ENCODE measurements at places on chromosomes 4 and X. TPM values are rescaled to one million over a fixed set of nuclear protein-coding genes. Genes with fewer than 3 reads are reported as not detected.
A peak's percentile ranks its signal among the peaks of the same experiment; 100 is the strongest.

FAM47E gene
- total RNA-seq: not detected

GLRA2 gene
- not detected for total RNA-seq

EDA2R gene
- total RNA-seq: 0.18 TPM

ABCE1 gene
- total RNA-seq: 108 TPM

HSFX1 gene
- 0.37 TPM for total RNA-seq

CT45A2 gene
- total RNA-seq: not detected

- peaks cover 31% of the 10 kb centered on the region for H3K4me1 ChIP-seq
- peaks cover 72% of the 10 kb centered on the region for H3K36me3 ChIP-seq
- no peaks in the 10 kb centered on the region for H3K27me3 ChIP-seq
- no peak overlapping the region for H3K27ac ChIP-seq
- no peak overlapping the region for H3K4me3 ChIP-seq
Measured at GRCh38 chr4:88731381-88731780, 33.8 kb upstream of the NAP1L5 start.

- H3K27ac ChIP-seq: no peak overlapping the region
- peak overlapping the region; percentile 60 for H3K4me3 ChIP-seq
- H3K4me1 ChIP-seq: no peaks in the 10 kb centered on the region
Measured at GRCh38 chrX:130402208-130402684, 459 bp downstream of the RBMX2 start.

DNA sequence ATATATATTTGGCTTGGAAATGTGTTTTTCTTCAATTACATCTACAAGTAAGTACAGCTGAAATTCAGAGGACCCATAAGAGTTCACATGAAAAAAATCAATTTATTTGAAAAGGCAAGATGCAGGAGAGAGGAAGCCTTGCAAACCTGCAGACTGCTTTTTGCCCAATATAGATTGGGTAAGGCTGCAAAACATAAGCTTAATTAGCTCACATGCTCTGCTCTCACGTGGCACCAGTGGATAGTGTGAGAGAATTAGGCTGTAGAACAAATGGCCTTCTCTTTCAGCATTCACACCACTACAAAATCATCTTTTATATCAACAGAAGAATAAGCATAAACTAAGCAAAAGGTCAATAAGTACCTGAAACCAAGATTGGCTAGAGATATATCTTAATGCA is 26.1 kb downstream of the NUDT6 start:
- no peak for DNase-seq
- no peak overlapping the region for H3K27ac ChIP-seq
- H3K4me1 ChIP-seq: no peaks in the 10 kb centered on the region
- no peaks in the 10 kb centered on the region for H3K27me3 ChIP-seq
- H3K36me3 ChIP-seq: peaks cover 15% of the 10 kb centered on the region
- H3K4me3 ChIP-seq: no peak overlapping the region

DNA sequence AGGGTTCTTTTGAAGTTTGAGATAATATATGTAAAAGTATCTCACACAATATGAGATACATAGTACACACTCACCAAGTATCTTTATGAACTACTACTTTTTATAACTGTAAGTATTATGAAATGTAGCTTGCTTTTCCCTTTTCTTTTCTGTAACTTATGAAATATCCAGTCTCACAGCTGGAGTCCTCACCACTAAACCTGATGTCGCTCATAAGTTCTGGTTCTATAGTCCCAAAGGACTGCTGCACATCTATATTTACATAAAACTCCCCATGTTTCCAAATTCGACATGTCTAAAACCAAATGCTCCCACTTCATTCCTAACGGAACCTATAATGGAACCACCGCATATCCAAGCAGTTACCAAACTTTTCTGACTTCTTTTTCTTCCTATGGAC is 186.5 kb upstream of the SLC7A11 start:
- H3K4me1 ChIP-seq: no peaks in the 10 kb centered on the region
- DNase-seq: no peak
- no peaks in the 10 kb centered on the region for H3K36me3 ChIP-seq
- H3K27ac ChIP-seq: no peak overlapping the region
- no peak overlapping the region for H3K4me3 ChIP-seq

DNA sequence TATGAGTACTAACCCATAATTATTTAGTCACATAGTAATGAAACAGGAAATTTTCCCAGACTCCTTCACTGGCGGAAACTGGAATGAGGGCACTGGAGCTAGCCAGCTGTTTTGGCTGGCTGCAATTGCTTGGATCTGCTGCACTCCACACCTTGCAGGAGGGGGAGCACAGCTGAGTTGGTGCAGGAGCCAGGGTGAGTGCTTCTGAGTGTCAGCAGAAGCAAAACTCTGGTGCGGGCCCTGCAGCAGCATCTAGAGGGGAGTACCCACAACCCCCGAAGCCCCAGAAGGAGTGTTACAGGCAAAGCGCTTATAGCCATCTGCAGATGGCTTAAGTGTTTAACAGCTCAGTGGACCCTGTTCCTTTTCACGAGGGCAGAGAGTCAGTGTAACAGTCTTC is 96.1 kb downstream of the RPA4 start:
- H3K27me3 ChIP-seq: no peaks in the 10 kb centered on the region
- no peak overlapping the region for H3K4me3 ChIP-seq
- H3K4me1 ChIP-seq: no peaks in the 10 kb centered on the region
- DNase-seq: no peak
- H3K27ac ChIP-seq: no peak overlapping the region

DNA sequence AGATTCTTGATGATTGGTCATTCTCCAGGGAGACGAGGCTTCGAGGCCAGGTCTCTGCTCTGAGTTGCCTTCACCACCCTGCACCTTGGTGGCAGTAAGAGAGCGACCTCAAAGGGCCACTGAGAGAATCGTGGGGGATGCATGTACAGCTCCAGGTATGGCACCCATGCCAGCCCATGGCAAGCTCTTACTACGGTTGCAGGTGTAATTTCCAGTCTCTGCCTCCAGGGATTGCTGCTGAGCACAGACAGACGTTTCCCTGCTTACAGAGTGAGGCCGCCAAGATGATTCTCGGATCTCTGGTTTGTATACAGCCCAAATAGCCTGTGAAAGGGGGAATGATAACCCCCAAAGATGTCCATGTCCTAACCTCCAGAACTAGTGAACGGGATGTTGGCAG is 16.3 kb upstream of the DRD5 start:
- no peaks in the 10 kb centered on the region for H3K4me1 ChIP-seq
- no peaks in the 10 kb centered on the region for H3K36me3 ChIP-seq
- H3K27ac ChIP-seq: no peak overlapping the region
- H3K27me3 ChIP-seq: no peaks in the 10 kb centered on the region

DNA sequence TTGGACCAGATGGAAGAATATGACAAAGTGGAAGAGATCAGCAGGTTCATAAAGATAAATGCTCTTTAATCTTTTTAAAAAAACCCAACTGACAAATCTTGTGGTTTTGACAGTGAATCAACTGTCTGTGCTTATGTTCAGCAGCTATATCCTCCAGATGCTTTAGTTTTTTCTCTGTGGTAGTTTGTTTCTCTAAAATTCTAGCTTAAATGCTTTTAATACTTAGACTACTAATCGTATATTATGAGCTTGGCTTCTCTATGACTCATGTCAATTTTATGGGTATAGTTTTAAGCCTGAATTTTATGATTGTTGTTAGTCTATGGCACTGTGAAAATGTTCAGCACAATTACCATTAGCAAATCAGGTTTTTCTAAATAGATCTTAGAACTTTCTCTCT is 12.9 kb downstream of the HHIP start:
- H3K27me3 ChIP-seq: no peaks in the 10 kb centered on the region
- no peak overlapping the region for H3K27ac ChIP-seq
- H3K4me1 ChIP-seq: no peaks in the 10 kb centered on the region
- DNase-seq: no peak
- no peaks in the 10 kb centered on the region for H3K36me3 ChIP-seq

GRCh38 chrX:12405306-12405705 is 267.0 kb downstream of the FRMPD4 start:
- DNase-seq: no peak
- no peaks in the 10 kb centered on the region for H3K4me1 ChIP-seq
- no peak overlapping the region for H3K4me3 ChIP-seq
- H3K27ac ChIP-seq: no peak overlapping the region

DNA sequence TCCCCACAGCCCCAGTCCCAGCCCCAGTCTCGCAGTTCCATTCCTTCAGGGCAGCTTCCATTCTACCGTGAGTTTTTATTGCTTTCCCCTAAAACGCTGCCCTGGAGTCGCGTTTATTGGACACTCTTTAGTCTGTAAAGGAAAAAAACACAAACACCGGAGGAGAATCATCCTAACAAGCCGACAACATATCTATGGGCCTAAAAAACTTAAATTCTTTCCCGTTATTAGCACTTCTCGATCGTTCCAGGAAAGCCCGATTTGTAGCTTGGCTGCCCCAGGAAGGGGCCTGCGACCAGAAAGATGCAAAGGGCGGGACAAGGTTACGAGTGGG is 178.5 kb downstream of the CBR4 start:
- H3K27me3 ChIP-seq: peaks cover 17% of the 10 kb centered on the region
- H3K36me3 ChIP-seq: no peaks in the 10 kb centered on the region
- H3K4me3 ChIP-seq: peak overlapping the region; percentile 94
- H3K27ac ChIP-seq: peak overlapping the region; percentile 93

- no peaks in the 10 kb centered on the region for H3K27me3 ChIP-seq
- no peak overlapping the region for H3K4me3 ChIP-seq
- H3K36me3 ChIP-seq: no peaks in the 10 kb centered on the region
- peaks cover 5% of the 10 kb centered on the region for H3K4me1 ChIP-seq
- H3K27ac ChIP-seq: no peak overlapping the region
Measured at GRCh38 chr4:111400741-111401140, 744.5 kb upstream of the FAM241A start.

- no peaks in the 10 kb centered on the region for H3K27me3 ChIP-seq
- H3K4me1 ChIP-seq: peaks cover 15% of the 10 kb centered on the region
- H3K36me3 ChIP-seq: no peaks in the 10 kb centered on the region
- peak overlapping the region; percentile 22 for H3K27ac ChIP-seq
- DNase-seq: no peak
- no peak overlapping the region for H3K4me3 ChIP-seq
Measured at GRCh38 chrX:108224727-108225621, 133.4 kb downstream of the ATG4A start.
